Endothelial cell (in vitro differentiated cells): ENCODE measurements at places on chromosomes 2 and 18.

DNA sequence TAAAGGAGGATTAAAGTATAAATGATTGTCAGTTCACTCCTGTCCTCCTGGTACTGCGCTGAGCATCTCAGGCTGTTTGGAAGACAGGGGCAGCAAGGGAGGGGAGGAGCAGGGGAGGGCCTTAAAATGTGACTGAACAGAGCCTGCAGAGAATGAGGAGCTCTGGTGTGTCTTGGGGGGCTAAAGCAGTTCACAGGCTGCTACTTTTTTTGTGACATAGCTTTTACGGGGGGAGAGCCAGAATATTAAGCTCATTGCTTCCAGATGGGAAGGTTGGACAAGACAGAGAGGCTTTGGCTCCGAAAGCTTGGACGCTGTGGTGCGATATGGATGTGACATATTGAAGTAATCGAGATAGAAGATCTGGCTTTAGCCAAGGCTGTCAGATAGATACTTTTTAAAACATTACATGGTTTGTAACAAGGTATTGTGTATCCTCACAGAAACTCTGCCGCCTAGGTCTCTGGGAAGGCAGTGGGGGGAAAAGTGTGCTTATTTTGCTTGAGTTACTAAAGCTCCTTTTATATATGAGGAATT lies 40.5 kb downstream of the RDH14 start:
- DNase-seq, result no peak

GRCh38 chr2:111618226-111618977 lies 265.6 kb downstream of the ANAPC1 start:
- DNase-seq, result no peak

GRCh38 chr2:15735484-15736326 lies 144.0 kb downstream of the DDX1 start:
- no peak for DNase-seq

DNA sequence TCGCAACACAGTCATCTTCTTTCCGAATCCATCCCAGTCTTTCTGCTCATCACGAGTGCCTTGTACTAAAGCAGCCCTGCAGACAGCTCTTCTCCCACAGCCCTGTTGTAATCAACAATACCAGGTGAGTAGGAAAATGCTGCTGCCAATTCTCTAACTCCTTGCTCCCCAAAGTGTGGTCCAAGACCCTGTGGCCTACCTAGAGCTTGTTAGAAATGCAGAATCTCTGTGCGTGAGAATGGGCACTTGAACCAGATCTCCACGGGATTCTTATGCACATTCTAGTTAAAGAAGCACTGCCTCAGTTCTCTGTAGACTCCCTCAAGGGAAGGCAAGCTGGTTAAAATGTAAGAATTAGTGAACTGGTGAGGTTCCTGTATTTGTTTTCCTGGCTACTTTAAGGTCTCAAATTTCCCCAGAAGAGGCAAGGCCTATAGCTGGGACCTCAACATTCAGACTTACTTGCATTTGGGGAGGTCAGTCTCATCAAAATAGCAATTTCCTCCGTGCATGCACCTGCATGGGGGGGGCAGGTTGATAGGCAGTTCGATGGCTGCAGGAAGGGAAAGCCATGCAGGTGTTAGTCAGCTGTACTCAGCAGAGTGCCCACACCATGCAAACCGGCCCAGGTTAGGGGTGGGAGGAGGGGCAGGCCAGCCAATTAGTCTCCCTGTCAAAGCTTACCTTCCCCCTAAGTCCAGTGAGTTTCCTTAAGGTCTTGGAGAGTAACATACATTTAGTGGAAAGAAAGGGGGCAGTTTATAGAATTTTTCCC lies 70.8 kb downstream of the DHRS9 start:
- no peak for DNase-seq

DNA sequence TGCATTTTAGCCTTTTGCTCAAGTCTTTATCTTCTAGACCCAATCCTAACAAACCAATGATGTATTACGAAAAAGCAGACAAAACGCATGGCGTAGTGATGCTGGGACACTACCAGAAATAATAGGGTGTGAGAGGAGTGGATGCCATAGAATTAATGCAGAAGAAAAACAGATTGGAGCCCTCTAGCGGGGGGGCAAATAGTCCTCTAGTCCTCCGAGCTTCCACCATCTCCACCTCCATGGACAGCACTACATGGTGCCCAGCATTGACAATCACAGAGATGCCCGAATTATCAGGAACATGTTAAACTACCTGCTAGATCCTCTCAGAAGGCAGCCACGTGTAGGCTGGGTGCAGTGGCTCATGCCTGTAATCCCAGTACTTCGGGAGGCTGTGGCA lies 15.4 kb upstream of the ROCK2 start:
- no peak for DNase-seq

GRCh38 chr2:150640039-150640438 lies 152.6 kb upstream of the RND3 start:
- DNase-seq, result no peak

DNA sequence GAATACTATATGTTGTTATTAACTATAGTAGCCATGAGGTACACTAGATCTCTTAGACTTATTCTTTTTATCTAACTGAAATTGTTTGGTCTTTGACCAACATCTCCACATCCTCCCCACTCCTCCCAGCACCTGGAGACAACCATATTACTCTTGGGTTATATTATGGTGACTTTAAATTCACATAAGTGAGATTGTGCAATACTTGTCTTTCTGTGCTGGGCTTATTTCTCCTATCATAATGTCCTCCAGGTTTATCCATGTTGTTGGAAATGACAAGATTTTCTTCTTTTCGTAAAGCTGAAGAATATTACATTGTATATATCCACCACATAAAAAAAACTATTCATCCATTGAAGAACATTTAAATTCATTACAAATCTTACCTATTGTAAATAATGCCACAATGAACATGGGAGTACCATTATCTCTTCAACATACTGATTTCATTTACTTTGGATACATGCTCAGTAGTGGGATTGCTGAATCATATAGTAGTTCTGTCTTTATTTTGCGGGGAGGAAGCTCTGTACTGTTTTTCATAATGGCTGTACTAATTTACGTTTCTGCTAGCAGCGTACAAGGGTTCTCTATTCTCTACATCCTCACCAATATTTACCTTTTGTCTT lies 159.2 kb upstream of the SCN7A start:
- no peak for DNase-seq

- no peak for DNase-seq
Observed at GRCh38 chr2:89763254-89763580, 1071.7 kb downstream of the RPIA start.

DNA sequence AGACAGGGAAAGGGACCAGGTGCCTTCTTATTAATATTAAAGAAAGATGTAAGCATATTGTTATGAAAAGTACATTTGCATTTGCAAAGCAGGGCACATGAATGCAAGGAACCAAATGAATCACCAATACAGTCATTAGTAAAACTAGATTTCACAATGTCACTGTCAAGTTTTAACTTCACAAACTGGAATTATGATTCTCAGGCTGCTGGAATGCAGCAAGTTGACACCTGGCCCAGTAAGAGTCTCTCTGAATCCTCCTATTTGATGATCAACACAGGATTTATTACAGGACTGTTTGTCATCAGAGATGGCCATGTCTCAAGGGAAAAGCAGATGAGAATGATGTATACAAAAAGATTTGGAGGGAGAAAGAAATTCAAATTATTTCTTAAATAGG lies 72.9 kb upstream of the STK39 start:
- no peak for DNase-seq

GRCh38 chr2:48890454-48891131 lies 135.1 kb upstream of the LHCGR start:
- no peak for DNase-seq

- no peak for DNase-seq
Observed at GRCh38 chr2:230761704-230762103, 49.1 kb downstream of the CAB39 start.

DNA sequence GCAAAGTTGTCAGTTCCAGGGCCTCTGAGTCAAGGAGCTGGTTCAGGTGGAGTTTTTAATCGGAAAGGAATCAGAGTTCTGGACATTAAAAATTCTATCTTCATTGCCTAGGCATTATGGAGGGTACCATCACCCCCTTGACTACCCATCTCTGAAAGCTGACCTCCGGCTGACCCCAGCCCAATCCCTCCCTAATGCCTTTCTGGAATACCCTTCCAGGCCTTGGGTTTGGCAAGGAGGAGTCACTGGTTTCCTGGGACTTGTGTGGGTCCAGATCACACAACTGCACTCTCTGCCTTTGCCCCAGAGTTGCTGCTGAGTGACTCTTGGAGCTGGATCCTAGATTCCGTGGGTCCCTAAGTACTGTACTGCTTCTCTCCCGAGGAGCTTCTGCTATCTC lies 1.0 kb upstream of the OSR1 start:
- DNase-seq, result no peak

DNA sequence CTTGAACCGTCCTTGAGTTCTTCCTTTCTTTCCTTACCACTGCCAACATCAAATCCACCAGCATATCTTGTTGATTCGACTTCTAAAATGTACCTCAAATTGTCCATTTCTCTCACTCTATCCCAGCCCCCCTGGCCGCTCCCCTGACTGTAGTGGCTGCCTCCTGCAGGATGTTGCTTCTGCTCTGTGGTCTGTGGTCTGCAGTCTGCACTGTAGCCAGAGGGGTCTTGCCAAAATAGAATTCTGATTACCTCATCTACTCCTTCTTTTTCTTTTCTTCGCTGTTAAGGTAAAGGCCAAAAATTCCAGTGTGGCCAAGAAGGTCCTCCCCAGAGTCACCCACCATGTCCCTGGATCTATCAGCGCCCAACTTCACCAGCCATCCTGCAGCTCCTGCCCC lies 79.5 kb upstream of the ALPP start:
- no peak for DNase-seq

GRCh38 chr2:190533968-190534309 lies 583 bp downstream of the NEMP2 start:
- DNase-seq, result no peak

DNA sequence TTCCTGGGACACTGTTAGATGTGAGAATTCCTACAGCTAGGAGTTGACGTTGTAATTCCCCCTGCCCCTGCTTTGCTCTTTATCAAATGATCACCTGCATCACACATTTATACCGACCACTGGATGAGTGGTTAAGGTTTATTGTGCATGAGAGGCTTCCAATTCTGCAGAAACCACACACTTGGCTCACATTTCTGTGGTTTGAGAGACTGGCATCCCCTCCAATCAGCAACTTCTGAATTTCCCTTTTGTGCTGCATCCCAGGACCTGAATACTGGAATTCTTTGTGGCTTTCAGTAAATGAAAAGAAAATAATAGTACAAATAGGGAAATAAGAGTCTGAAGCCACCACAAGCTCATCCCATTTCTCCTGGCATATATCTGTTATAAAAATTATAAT lies 628.7 kb upstream of the PIK3C3 start:
- no peak for DNase-seq

DNA sequence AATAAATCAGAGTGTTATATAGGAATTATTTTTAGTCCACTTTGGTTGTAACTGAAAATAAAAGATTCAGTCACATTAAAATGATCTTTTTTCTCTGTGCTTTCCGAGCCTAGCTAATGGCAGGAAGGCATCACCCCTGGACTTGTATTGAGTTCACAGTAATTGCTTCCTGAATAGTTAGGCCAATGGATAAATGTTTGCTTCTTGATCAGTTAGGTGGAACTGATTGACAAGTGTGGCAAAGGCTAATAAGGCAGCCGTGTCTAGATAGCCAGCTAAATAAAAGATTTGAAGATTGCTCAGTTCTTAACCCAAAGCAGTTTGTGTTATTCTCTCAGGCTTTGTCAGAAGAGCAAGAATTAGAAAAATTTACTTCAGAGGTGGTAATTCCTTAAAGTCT lies 20.8 kb downstream of the FAM171B start:
- no peak for DNase-seq

GRCh38 chr18:62420513-62421209 lies 95.6 kb downstream of the TNFRSF11A start:
- DNase-seq, result no peak

DNA sequence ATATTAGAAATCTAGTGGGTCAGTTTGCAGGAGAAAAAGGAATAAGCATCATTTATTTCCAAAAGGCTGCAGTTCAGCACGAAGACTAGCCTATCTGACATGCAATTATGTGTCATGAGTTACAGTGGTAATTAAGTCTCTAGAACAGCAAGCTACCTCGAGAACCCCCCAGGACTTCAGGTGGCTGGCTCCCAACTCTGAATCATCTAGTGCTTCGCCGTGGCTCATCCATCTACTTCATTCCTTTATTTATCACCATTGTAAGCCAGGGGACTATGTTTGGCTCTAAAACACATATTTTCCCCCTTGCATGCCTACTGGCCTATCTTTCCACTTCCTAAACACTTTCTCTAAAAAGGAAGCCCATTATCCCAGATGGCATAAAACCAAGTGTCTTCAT lies 121.6 kb downstream of the TXNL1 start:
- DNase-seq, result no peak

DNA sequence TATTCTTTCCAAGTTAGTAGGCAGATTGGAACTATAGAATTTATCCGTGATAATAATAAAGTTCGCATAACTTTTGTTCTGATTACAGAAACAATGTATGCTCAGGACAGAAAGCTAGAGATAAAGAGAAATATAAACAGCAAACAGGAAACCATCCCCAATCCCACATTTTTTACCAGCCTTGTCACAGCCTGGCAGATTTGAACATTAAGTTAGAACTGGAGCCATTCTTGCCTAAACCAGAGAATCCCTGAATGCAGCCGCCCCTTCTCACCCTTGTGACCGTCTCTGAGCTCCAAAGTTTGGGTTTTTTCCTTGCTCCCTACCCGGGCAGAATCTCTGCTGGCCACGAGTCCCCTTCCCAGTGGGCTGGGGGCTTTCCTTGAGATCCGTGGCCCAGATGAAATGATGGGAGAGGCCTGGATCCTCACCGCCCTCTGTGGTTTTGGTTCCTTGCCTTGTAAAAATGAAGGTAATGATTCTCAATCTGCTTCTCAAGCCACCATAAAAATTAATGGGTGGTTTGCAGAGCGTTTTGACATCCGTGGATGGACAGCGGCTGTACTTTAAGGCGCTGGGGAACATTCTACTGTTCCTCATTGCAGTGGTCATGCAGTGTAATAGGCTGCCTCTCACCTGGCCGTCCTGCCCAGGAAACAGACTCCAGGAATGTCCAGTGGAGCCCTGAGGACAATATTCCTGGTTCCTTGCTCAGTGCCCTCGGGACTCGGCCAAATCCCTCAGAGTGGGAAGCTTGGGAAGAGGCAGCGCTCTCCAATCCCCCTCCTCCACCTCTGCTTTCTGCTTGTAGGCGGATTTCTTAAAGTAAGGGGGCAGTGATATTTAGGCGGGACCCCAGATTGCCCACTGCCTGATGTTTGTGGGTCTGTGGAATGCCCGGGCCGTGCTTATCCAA lies 1.6 kb downstream of the SH3BP4 start:
- DNase-seq, result no peak

GRCh38 chr2:6931753-6932152 lies 14.5 kb downstream of the RNF144A start:
- DNase-seq, result no peak

DNA sequence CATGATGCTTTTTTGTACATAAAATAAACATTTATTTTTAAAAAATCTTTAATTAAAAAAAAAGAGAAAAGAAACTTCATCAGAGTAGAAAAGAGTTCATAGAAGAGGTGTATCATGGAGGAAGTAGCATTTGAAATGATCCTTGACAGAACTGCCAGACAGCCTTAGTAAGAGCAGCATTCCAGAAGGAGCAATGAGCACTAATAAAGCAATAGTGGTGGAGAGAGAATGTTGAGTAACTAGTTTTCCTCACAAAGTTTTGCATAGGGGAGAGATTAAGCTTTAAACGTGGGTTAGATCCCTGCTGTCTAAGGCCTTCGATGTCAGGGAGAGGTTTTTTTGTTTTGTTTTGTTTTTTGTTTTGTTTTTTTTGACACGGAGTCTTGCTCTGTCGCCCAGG lies 29.8 kb upstream of the METTL21A start:
- no peak for DNase-seq
